AG04449 (cell line): ENCODE measurements at places on chromosomes 6 and 20.
A peak's percentile ranks its signal among the peaks of the same experiment; 100 is the strongest.

- peak; percentile 24 for DNase-seq
Observed at GRCh38 chr6:138428944-138429598, 25.0 kb downstream of the HEBP2 start.

DNA sequence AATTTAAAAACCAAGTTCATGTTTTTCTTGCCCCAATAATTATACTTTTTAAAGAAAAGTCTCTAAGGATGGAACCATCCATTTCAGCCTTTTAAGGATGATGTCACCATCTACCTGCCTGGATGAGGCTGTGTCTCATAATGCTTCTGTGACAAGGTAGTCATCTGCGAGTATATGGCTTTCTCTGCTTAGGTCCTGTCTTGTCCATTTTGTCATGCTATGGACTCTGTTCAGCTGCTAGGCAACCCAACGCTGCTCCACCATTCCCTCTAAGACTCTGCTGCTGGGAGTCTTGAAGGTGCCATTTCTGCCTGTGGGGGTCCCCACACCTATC, 459.8 kb upstream of the RUNX2 start:
- no peak for DNase-seq

DNA sequence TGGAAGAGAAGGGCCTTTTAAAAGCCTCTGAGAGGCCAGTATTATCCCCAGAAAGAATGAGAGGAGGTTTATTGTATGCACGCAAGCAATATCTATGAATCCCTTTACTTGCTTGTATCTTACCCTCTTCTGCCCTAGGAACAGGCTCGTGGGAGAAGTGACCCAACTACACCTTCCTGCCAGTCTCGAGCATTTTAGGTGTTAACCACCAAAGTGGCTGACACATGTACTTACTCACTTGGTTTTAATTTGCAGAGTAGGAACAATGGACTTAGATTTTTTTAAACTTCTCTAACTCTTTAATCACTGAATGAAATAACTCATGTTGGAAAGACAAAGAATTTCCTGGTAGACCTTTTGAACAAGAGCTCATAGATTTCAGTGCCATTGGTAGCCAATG, 296.9 kb downstream of the PLCB1 start:
- no peak for DNase-seq

DNA sequence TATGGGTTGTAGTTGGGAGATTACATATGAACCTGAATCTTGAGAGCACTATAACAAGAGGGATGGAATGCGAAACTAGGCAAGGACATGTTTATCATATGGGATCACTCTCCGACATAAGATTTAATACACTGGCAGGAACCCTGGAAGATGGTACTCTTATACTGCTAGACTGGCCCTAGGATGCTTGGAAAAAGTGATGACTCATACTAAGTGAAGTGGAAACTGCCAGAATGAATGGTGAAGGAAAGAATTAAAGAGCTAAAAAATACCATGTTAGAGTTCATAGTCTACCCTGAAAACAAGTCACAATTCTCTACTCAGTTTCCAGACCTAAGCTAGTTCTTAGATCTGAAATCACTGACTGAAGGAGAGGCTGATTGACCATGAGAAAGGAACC, 45.5 kb upstream of the THEMIS start:
- no peak for DNase-seq

DNA sequence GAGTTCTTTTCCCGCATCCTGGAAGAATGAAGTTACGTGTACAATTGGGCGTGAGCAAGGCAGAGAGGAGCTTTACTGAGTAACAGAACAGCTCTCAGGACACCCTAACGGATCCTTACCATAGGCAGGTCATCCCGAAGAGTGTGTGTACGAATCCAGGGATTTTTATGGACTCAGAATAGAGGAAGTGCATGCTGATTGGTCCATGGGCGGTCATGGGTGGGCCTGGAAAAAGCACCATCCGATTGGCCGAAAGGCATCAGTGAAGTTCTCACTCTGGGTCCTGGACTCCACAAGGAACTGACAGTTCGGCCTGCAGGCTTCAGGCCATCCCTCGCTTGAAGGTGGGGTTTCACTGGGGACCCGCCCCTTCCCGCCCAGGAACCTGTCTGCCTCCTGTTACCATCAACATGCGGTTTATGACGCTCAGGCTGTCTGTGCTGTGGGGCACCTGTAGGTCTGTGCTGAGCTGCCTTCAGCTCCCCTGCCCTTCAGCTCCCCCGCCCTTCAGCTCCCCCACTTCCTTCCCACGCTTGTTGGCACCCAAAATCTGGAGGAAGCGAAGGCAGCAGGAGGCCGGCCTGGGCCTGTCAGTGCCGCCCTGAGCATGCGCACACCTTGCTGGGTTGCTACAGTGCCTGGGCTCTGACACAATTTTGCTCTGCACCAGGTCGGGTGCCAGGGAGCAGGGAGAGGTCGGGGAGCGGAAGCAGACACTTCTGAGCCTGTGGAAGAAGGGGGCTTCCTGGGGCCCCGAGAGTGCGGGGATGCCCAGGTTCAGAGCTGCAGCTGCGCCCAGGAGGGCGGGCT, 57.9 kb upstream of the MANEA start:
- DNase-seq = no peak

DNA sequence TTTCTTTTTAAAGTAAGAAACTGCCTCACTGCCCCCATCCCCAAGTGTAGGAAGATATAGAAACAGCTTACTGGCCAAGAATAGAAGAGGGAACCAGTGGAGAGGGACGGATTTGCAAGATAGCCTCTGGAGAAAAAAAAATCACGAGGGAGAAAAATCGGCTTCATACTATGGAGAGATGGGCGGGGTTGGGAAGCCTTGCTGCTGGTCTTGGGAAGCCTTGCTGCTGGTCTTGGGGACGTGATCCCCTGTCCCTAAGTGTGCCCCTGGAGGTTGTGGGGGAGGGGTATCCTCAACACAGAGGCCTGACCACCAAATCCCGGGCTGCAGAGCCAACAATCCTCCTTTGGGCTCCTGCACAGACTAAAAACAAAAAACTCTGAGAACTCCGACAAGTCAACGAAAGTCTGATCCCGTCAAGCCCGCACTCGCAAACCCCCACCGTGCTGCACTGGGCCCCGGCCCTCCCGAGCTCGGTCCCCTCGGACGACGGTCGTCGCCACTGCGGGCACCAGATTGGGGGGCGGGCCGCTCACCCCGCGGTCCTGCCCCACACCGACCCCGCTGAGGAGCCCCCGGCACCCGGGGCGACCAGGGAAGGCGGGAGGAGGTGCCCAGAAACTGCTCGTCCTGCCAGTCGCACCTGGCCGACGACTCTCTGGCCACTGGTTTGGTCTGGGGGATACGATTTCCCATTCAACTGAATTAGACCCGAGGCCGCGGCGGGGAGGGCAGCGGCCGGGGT, 750 bp downstream of the MAP7 start:
- DNase-seq = no peak

DNA sequence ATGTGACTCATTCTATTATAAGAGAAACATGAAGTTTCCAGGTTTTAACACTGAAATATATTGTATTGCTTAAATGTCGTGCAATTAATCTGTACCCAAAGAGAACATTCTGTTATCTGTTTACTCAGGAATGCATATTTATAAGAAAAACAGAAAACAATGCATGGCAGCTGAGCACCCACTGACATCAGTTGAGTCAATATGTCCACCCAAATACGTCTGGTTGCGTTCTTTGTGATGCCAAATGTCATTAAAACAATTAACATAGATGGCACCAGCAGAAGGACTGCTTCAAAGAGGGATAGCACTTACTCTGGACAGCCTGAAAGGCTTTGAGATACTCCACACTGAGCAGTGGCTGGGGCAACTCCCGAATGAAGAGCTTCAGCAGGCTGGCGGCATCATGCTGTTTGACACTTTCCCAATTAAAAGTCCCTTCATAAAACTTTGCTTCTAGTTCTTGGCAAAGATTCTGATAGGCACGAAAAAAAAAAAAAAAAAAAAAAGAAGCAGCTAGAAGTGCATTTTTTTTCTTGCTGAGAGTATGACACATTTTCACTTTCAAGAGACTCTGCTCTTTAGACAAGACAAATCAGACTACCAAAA, 102.3 kb downstream of the ARHGAP18 start:
- DNase-seq = no peak

GRCh38 chr6:152474354-152474753, 162.8 kb downstream of the SYNE1 start:
- no peak for DNase-seq

- no peak for DNase-seq
Observed at GRCh38 chr20:33828967-33829560, 17.9 kb downstream of the CHMP4B start.

- no peak for DNase-seq
Observed at GRCh38 chr6:75268988-75269354, 15.6 kb downstream of the TMEM30A start.

DNA sequence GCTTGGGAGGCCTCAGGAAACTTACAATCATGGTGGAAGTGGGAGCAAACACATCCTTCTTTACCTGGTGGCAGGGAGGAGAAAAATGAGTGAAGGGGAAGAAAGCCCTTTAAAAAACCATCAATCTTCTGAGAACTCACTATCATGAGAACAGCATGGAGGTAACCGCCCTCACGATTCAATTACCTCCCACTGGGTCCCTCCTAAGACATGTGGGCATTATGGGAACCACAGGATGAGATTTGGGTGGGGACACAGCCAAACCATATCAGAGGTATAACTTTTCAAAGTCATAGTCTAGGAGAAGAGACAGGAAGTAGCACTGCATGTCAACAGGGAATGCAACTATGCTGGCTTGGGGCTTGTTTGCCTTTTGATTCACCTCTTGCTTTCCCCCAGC, 59.9 kb upstream of the DTNBP1 start:
- DNase-seq = no peak

- DNase-seq = no peak
Observed at GRCh38 chr20:61288331-61288784, 36.3 kb downstream of the CDH4 start.

DNA sequence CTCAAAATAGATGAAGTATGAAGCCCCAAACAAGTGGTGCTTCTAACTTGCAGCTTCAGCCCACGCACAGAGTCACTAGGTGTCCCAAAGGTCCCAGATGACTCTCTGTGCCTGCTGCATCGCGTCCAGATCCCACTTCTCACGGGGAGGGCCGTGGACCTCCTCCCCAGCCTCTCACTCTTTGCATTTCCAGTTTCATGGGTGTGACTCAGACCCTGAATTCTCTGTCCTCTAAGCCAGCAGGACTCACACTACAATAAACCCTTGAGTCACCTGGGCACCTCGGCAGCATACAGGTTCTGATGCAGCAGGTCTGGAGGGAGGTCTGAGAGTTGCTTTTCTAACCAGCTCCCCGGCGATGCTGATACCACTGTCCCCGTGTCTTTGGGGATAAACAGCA, 114.0 kb upstream of the RIN2 start:
- DNase-seq = no peak

DNA sequence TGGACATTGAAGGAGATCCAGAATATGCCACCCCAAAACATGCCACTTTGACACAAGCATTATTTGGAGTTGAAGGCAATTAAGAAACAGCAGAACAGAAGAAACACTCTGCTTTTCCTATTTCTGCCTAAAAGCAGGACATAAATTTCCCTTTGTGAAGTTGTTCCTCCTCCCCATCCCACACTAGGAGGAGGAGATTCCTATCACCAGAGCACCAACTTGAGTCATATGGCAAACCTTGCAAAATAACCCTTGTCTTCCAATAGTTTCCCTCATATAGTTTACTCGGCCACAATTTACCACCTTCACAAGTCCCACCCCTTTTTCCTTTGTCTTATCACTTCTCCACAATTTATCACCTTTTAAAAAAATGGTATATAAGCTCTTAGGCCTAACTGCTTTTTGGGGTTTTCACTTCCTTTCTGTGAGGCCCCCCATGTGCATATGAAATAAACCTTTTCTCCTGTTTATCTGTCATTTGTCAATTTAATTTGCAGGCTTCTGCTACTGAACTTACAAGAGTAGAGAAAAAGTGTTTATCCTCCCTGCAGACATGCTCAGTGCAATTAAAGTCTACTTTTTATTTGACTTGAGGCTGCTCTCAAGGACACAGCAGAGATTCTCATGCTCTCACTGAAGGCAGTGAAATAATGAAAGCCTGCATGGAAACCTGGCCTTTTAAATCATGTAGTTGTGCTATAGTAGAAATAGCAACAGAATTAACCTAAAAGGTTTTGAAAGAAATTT, 2.8 kb upstream of the RAB23 start:
- DNase-seq = peak; percentile 33

DNA sequence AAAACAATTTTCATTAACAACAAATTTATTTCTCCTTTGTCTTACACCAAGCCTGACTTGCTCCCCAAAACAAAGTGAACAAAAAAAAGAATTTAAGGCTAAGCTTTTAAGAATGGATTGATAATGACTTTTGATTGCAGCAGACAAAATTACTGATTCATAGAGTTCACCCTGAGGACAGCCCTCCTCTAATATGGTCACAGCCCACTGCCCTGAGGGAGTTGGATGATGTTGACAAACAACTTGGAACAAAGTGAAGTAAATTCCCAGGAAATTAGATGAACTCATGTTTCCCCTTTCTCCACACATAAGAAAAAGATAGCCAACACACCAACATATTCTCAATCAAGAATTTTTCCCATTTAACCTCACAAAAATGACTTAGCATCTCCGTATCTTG, 7.7 kb upstream of the ISM1 start:
- DNase-seq = no peak

GRCh38 chr6:83462524-83462923, 31.7 kb upstream of the ME1 start:
- no peak for DNase-seq
